ENCODE measurements at places on chromosomes 1 and 21. TPM values are rescaled to one million over a fixed set of nuclear protein-coding genes. Genes with fewer than 3 reads are reported as not detected.

Gene PIGV
- 15.3 TPM for total RNA-seq

Gene CD1E
- total RNA-seq = not detected

Gene S100A3
- 1.2 TPM for total RNA-seq

Gene TIE1
- 47.4 TPM for total RNA-seq

Gene PCBP3
- not detected for total RNA-seq

Gene RGL1
- total RNA-seq = 6.9 TPM

Gene LHX4
- not detected for total RNA-seq

Gene LCE1C
- not detected for total RNA-seq

Gene UBASH3A
- total RNA-seq = not detected

Gene PROK1
- total RNA-seq = 1.4 TPM

Gene FAM72A
- not detected for total RNA-seq

Gene STYXL2
- total RNA-seq = not detected

Gene TCHHL1
- not detected for total RNA-seq

Gene CAMK1G
- 0.43 TPM for total RNA-seq

Gene FMO1
- 1.5 TPM for total RNA-seq

Gene DDX20
- total RNA-seq = 25.8 TPM

Gene F5
- not detected for total RNA-seq

Gene ALG14
- total RNA-seq = 6.7 TPM

Gene NT5C1A
- total RNA-seq = 1.8 TPM

Gene CYP4B1
- total RNA-seq = 37.6 TPM

Gene TRNP1
- 10.8 TPM for total RNA-seq

Gene CGN
- total RNA-seq = 1.4 TPM

Gene B3GALT5
- 0.26 TPM for total RNA-seq

Gene ZSCAN20
- total RNA-seq = 16.0 TPM

Data from uterus (tissue), 4 donors.